ENCODE measurements at places on chromosomes 11 and 22.

DNA sequence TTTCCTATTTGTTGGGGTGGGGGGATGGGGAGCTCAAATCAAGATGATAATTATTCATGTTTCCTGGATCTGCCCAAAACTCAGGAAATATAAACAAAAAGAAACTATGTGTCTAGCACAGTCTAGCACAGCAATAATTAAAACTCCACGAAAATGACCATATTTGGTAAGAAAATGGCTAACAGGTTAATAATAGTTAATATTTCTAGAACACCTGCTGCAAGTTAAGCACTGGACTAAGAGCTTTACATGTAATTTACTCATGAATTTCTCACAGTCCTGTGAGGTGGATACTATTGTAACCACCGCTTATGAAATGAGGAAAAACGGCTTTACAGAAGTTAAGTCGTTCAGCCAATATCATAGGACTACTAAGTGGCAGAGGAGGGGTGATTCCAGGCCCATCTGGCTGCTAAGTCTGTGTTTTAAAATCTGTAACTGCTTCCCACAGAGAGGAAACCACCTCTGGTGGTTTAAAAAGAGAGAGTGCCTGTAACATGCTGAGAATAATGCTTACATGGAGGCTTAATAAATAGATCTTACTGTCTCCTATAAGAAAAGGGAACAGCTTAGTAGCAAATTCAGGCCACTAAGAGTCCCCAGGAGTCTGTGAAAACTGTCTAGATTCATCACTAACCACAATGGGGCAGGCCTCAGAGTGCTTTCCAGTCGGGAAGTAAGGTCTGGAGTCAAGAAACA, 11.0 kb upstream of the AMOTL1 start:
- no peak for DNase-seq

GRCh38 chr11:133133606-133134005, 398.7 kb downstream of the OPCML start:
- no peak for DNase-seq

DNA sequence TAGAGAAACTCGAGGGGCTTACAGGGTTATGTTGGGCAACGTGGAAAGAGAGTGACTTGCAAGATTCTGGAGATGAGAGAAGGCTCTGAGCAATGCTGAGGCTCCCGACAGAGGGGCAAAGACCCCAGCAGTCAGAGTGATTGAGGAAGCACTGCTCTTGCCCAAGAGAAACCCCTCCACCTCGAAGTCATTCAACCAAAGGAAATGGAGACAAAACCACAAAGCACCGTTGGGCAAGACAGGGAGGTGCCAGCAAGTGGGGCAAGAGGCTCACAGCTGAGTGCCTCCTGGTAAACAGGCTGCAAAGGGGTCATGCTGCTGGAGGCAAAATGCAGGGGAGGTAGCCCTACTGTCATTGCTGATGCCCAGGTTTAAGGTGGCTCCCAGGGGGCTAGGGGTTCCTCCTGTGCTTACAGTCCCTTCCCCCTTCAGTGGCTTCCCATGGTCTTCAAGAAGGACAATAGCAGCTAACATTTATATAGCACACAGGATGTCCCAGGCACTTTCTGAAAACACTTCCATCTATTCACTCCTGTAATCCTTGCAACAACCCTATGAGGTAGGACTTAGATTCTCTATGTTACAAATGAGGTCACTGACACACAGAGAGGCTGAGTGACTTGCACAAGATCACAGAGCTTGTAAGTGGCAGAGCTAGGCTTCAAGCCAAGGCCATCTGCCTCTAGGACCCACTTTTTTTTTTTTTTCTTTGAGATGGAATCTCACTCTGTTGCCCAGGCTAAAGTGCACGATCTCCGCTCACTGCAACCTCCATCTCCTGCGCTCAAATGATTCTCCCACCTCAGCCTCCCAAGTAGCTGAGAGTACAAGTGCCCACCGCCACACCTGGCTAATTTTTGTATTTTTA, 18.1 kb upstream of the MYH9 start:
- DNase-seq: peak; percentile 51

GRCh38 chr11:74325649-74326645, 14.5 kb upstream of the P4HA3 start:
- no peak for DNase-seq

GRCh38 chr11:35526370-35526792, 965 bp upstream of the PAMR1 start:
- no peak for DNase-seq

GRCh38 chr22:33451866-33452469, 393.8 kb upstream of the SYN3 start:
- DNase-seq: no peak

DNA sequence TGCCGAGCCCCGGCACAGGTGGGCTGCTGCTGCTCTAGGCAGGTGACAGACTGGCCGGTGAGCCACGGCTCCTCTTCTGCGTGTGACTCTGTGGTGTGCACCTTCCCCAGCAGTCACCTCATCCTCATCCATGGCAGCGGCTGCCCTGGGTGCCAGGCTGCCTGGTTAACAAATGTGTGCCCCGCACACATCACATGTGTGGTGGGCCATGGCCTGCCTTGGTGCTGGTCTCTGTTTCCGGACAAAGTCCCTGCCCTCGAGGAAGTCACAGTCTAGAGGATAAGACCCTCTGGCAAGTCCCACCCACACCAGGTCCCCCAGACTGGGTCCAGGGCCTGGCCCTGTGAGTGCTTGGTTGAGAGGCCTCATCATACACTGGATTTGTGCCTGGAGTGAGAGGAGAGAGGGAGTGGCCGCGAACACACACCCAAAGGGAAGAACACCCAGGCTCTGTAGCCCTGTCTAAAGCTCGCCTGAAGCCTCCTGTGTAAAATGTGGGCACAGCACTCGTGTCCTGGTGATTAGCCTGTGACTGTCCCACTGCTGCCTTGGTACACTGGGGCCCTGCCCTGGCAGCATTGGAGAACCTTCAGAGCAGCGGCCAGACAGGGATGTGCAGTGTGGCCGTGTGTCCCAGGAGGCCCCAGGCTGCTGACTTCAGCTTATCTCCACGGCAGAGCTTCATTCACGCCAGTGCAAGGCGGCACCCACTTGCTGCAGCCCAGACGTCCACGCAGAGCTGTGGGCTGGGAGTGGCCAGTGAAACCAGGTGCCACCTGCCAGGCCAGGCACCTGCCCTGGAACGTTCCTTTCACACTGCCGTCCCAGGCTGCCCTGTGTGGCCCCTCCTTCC, 269.9 kb downstream of the TBC1D22A start:
- no peak for DNase-seq

GRCh38 chr11:36116161-36116560, 172.3 kb downstream of the LDLRAD3 start:
- no peak for DNase-seq

GRCh38 chr11:134045799-134046635, 22.9 kb upstream of the JAM3 start:
- DNase-seq: no peak

DNA sequence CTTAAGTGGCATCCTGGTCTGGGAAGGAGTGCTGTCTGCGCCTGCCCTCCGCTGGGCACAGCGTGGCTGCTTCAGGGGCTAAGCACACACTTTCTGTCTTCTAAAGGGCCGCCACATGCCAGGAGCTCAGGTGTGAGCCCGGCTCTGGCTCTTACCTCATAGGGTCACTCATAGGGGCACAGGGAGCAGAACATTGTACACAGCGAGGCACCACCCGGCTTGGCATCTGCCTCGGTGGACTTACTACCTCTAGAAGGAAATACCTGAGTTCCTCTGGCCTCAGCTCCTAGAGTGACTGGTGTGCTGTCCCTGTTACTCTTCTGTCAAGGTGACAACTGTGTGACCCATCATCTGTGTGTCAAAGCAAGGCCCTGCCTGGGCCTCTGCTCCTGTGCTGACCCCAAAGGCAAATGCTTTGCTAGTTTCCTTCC, 13.4 kb downstream of the NEAT1 start:
- no peak for DNase-seq

- no peak for DNase-seq
Measured at GRCh38 chr11:116062129-116062489, 557.9 kb upstream of the CADM1 start.

GRCh38 chr11:30481330-30481729, 104.8 kb downstream of the MPPED2 start:
- no peak for DNase-seq

DNA sequence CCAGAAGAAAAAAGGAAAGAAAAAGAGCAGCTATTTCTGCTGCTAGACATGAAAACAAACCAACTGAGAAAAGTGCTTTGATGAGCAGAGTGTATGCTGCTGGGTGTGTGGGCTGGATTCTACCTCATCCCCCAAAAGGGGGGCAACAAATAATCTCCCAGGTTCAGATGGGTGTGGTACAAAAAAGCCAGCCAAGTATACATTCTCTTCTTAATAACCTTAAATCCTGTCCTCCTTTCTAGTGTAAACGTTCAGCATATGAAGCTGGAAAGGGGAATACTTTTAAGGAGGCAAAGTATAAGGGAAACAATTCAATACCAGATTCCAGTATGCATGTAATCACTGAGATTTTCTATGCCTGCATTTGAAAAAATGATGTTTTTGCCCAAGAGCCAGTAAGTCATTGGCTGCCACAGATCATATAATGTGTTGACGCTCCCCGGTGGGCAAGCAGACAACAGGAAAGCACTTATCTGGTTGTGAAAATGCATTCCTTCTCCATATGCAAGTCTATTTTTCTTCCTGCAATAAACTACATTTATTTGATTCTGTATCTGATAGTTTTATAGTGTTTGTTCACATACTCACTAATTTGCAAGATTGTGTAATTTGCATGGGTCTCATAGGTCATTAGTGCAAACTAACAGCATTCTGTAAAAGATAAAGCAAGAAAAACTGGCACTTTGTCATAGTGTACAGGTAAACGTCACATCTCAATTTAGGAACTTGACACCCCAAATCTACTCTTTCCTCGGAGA, 201.1 kb downstream of the CADM1 start:
- DNase-seq: no peak

DNA sequence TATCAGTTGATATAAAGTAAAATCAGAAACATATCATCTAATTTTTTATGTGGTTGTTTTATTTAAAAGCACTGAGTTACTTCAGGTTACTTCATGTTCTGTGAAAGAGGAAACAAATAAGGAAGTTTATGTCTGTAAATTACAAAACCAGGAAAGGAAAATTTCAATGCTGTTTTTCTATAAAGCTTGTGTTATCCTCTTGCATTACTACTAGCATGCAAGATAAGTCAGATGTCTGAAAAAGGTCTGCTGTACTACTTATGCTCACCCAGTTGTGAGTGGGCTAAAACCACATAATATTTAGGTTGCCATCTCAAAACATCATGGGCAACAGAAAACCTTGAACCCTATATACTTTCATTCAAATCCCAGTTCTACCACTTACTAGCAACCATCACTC, 121.5 kb downstream of the ATG16L2 start:
- no peak for DNase-seq

DNA sequence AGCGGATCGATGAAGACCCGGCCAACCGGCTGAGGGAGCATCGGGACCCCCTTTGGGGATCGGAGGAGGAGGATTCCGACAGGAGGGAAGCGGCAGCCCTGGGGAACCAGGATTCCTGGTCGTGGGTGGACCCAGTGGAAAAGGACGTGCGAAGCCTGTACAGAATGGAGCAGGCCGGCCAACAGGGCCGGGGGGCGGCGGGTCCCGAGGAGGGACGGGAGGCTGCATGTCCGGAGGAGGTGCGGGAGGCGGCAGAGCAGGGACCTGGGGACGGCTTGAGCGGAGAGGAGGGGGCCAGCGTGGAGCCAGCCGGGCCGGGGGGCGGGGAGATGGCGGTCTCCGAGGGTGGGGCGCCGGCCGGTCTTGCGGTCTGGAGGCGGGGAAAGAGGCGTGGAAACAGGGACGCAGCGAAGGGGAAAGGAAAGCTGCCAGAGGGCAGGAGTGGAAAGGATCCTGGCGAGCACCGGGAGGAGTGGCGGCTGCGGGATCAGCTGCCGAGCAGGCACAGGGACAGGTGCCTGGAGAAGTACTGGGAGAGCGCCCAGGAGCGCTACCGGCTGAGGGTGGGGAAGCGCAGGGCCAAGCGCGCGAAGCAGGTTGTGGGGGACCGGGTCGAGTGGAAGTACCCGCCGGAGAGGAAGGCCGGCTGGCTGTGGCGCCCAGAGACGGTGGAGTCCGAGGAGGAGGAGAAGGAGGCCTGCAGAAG, at the start of gene ANO5:
TSS of gene ANO5 (plus strand) at position 444 of the 706 bp plus-strand sequence. CDS start 408 bp downstream, outside the sequence.
- no peak for DNase-seq

- no peak for DNase-seq
Measured at GRCh38 chr11:6196396-6196795, 2.6 kb upstream of the OR52W1 start.

DNA sequence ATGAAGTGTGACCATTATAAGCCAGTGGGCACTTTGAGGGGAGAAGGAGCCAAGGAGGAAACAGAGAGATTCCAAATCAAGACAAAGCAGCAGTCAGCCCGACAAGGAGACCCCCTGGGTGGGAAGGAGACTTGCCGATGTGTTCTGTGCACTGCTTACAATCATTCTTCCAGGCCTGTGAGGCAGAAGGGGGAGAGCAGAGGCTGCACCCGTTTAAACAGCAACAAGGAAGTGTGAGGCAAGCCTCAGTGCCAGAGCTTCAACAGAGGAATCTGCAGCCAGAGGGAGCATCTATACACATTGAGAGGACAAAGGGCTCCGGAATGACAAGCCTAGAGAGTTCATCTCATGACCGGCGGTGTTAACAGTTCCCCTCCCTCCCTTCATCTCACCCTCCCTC, 121.1 kb downstream of the NXPE2 start:
- DNase-seq: no peak

DNA sequence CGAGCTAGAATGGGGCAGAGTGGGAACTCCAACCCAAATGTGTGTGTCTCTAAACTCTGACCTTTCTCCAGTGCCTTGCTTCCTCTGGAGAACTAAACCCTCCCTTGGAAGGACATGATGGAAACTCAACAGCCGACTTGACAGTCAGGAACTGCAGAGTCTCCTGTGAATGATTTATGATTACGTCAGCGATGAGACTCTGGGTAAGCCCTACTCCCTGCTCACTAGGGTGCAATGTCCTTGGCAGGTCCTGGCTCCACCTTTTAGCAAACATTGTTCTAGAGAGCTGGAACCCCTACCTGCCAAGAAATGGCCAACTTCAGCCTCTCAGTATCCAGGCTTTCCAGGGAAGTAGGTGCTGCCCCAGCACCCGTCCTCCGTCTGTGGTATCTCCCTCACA, 96.1 kb upstream of the CD82 start:
- no peak for DNase-seq

DNA sequence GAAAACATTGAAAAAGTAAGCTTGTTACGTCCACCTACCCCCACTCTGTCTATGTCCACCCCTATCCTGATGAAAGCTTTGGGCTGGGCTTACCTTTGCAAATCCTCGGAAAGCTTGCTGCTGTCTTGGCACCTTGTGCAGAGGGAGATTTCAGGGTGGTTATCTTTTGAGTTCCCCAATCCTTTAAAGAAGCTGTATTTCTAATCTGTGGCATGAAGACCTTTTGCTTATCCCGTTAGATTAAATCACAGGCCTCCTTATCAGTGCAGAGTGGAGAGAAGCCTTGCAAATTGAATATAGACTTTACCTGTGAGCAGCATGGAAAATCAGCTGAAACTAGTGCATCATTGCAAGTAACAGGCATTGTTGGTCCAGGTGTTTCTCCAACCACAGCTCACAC, 580.6 kb upstream of the ANO5 start:
- no peak for DNase-seq

GRCh38 chr11:44424841-44425240, 114.9 kb upstream of the ALX4 start:
- no peak for DNase-seq

Data from NCI-H226 (cell line).